ENCODE measurements at places on chromosomes 3 and 15.

DNA sequence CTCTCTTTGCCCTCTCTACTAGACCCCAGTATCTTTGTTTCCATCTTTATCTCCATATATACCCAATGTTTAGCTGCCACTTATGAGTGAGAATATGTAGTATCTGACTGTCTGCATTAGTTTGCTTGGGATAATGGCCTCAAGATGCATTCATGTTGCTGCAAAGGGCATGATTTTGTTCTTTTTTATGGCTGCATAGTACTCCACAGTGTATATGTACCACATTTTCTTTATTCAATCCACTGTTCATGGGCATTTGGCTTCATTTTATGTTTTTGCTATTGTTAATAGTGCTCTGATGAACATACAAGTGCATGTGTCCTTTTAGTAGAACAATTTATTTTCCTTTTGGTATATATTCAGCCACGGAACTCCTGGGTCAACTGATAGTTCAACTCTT is 671.5 kb upstream of the GRM7 start:
- no peak for DNase-seq

DNA sequence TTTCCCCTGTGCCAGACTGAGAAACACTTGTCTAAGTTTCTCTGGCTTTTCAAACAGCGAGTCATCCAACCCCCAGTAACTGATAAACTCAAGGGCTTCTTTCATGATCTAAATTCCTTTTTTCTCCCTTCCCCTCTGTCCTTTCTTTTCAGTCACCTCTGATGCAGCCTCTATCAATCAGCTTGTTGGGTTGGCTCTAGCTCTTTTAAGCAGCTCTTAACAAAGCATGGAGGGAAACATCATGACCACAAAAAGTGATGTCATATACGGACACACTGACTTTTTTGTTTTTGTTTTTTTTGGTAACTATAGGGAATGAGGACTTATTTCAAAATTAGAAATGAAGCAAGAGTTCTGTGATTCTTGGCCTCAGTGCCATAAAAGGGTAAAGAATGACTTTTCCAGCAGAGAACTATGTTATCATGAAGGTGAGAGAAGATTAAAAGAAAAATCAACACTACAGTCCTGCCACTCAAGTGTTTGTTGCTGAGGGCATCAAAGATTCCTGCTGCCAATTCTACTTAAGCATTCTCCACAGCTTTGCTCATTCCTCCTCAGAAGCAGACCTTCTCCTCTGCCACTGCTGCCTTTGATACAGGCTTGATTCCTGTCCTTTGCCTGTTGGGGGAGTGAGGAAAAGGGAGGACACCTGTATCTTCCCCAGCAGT is 457.0 kb upstream of the ONECUT1 start:
- no peak for DNase-seq

- DNase-seq: no peak
These were observed 513.0 kb downstream of the NTRK3 start for GRCh38 chr15:87743562-87743961.

DNA sequence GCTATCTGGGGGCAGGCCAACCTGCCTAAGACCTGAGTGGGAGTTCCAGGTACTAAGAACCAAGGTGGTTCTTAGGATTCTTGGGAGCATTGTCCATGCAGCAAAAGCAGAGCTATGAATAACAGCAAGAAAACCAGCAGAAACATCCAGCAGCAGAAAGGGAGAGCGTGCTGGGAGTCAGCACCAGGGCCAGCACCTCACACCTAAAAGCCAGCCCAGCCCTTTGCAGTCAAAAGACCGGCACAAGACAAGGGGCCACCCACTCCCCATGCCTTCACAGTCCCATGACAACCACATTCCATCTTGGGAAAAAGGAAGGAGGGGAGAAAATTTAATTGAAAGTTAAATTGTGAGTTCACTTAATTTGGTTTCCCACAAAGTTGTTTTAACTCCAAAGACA is 364.9 kb downstream of the AGBL1 start:
- no peak for DNase-seq

GRCh38 chr15:67066959-67067853 is 1.8 kb downstream of the SMAD3 start:
- no peak for DNase-seq

DNA sequence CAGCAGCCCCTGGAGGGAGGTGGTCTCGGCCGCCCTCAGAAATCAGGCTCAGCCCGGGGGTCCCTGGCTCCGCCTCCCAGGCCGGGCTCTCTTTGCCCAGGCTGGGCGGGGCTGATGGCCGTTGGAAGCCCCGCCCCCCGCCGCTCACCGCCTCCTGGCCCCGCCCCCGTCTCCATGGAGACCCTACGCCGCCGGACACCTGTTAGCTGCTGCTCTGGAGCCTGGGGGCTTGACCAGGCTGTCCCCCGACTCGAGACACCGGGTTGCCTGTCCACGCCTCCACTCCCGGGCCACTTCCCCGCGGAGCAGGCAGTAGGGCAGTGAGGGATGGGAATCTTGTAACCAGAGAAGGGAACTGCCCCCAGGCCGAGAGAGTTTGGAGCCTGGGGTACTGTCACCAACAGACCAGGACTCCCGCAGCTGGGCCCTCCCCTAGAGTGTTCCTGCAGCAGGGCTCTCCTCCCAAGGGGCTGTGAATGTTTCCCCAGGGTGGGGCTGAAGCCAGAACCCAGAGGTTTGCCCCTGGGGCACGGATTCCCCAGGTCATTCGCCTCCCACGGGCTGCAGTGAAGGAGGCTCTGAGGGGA is 27.8 kb upstream of the RPL32 start:
- peak; percentile 40 for DNase-seq

DNA sequence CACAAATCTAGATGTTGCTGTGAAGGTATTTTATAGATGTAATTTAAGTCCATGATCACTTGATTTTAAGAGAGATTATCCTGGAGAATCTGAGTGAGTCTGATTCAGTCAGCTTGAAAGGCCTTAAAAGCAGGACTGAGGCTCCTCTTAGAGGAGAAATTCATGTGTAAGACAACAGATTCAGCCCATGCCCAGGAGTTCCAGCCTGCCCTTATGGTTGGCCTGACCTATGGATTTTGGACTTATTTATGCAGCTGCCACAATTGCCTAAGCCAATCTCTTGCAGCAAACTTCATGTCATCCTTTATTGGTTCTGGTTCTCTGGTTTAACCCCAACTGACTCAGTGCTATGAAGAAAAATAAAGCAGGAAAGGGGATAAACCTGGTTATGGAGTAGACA is 296.5 kb upstream of the RASGRP1 start:
- no peak for DNase-seq

DNA sequence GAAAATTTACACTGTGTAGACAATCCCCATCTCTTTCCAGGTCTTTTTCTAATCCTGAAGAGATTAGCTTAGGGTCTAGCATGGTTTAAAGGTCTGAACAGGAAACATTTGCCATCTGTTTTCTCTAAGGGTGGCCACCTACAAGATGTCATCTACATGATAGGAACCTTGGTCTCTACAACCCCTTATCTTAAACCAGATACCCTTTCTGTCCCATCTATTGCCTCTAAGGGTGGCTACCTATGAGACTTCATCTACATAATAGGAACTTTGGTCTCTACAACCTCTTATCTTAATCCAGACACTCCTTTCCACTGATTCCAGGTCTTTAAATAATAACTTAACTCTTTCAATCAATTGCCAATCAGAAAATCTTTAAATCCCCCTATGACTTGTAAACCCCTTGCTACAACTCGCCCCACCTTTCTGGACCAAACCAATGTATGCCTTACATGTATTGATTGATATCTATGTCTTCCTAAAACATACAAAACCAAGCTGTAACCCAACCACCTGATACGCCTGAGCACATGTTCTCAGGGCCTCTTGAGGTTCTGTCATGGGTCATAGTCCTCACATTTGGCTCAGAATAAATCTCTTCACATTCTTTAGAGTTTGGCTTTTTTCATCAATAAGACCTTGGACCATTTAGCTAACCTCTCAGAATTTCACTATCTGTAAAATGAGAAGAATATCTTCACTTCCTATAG is 605.0 kb downstream of the TUSC7 start:
- DNase-seq: no peak

DNA sequence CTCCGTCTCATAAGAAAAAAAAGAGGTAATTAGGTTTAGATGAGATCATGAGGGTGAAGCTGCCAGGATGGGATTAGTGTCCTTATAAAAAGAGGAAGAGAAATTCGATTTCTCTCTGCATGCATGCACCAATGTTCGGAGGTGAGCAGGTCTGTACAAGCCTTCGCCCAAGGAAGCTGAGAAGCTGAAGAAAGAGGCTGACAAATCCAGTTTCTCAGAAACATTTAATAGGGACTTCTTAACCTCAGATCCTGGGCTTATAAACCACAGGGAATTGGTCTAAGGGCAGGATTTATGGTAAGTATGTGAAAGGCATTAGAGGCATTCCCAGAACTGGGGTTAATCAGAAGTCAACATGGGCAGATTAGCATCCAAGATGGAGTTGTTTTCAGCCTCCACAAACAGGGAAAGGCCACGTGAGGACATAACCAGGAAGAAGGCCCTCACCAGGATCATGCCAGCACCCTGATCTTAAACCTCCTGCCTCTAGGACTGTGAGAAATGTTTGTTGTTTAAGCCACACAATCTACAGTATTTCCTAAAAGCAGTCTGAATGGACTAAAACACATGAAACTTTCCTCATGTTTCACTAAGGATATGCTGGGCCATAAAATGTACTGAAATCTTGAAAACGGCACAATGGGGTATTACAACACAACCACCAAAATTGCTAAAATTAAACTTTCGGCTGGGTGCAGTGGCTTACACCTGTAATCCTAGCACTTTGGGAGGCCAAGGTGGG is 11.3 kb downstream of the SHISA5 start:
- DNase-seq: no peak
